ENCODE measurements at places on chromosomes 12 and 14.
A peak's percentile ranks its signal among the peaks of the same experiment; 100 is the strongest.

DNA sequence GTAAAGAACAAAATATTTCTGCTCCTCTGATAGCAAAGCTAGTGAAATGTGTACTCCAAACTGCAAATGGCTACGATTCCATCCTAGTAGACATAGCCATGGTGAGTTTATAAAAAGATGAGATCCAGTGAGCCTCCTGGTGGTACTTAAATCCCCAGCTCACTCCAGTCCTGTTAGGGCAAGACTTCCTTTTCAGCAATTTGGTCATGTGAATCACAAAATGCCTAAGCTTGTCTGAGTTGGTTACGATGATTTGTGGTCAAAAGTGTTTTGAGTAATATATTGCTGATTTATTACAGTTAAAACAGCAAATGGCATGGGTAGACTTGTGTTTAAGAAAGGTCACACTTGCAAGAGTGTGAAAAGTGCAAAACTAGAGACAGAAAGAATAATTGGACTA is 102.7 kb upstream of the NAV3 start:
- DNase-seq = no peak

- DNase-seq = no peak
These were observed 62.8 kb downstream of the OTOGL start for GRCh38 chr12:80162177-80162576.

- no peak for DNase-seq
These were observed 870 bp downstream of the BMAL2 start for GRCh38 chr12:27333403-27334009.

- DNase-seq = no peak
These were observed 20.2 kb downstream of the VRTN start for GRCh38 chr14:74368441-74368840.

- DNase-seq = no peak
These were observed 268.9 kb downstream of the ETNK1 start for GRCh38 chr12:22893878-22894277.

DNA sequence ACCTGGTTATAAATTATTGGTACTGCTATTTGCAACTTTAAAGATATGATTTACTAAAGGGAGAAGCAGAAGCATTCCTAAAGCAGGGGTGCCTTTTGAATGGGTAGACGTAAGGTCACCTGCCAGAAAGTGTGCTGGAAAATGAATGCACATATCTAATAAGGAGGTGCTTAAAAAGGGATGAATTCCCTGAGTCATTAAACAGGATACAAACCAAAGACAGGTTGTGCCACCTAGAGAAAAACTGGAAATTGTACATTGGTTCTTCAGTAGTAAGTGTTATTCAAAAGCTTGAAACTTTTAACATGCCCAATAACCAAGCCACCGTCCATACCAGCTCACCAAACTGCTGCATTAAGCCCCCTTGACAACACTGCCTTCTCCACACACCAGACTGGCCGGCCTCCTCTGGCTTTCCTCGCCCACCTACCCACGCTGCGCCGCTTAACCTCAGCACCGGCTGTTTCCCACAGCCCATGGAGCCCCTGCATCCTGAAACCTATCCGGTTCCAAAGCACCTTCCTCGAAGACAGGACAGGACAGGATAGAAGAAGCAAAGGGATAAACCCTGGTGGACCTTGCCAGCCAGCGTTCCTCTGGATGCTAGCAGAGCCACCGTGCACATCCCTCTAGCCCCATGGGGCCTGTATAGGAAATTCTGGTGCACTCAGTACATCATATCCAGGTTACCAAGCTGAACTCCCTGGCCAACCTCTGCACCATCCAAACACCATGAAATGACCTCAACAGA is 201.5 kb upstream of the CAND1 start:
- no peak for DNase-seq

DNA sequence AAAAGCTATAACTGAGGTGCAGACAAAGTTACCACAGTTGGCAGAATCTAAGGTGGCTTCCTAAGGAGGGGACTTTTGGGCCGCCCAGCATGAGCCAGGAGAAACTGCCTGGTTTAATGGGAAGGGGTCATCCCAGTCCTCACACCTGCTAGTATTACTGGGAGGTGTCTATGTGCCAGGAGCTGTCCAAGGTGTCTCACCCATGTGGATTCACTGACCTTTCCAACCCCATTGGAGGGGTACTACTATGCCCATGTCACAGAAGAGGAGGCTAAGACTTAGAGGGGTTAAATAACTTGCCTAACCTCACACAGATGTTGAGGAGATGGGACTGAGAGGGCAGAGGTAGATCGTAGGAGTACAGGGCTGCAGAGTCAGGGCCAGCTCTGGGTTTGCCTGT is 10.2 kb downstream of the ABCB9 start:
- DNase-seq = no peak

DNA sequence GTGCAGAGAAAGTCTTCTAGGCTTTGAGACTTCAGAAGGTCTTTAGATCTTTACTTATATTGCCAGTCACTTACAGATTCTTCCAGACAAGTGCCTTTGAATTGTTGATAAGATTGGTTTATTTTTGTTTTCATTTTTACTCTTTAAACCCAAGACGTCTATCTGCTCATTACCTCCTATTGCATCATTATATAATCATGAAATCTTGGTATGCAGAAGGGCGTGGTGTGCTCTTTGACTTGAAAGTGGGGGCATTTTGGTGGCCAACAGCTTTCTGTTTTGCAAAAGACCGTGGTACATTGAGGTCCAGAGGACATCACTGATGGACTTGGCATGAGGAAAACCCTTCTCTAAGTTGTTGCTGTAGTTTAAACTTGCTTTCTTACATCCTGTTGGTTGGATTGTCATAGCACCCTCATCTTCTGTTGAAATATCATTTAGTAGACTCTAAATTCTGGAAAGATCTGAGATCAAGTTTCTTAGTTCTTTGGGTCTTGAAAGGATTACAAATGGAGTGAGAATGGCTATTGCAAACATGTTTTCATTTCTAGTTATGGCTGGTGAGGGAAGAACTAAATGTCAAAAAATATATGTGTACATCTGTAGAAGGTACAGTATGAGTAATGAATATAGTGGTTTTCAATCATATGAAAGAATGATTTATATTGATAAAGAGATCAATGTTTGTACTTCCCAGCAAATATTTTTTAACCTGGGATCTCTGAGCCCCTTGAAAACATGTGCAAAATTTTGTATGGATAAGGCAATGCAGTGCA is 441.8 kb downstream of the NRXN3 start:
- no peak for DNase-seq

- peak; percentile 98 for DNase-seq
These were observed at the start of gene RBM19 for GRCh38 chr12:113965951-113966797. Gene RBM19, minus strand, starts transcription at chr12:113966325. Its CDS starts 98 bp downstream, at chr12:113966227.

- DNase-seq = no peak
These were observed 50.7 kb downstream of the IQSEC3 start for GRCh38 chr12:117311-117710.

DNA sequence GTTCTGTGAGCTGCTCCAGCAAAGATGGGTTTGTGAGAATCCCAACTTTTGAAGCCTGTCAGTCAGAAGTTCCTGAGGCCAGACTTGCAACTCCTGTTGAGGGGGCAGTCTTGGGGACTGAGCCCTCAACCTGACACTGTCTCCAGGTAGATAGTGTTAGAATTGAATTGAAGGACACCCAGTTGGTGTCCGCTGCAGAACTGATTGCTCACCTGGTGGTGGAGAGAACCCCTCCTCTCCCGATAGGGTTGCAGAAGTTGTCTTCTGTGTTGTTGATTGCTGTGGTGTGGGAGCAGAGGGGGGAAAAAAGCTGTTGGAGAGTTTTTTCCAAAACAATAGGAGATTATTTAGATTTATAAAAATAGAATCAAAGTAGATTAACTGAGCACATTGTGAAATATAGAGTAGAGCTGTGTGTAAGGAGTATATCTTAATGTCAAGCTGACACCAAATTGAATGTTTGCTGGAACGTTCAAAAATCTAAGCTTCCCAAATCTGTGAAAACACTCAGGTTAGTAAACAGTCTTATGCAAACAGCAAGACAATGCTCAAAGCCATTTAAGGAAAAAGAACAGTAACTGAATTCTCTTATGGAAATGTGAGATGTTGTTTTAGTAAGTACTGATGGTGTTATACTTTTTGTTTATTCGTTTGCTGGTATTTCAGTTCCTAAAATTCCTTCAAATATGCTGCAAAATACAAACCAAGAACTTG is 18.6 kb downstream of the HIF1A start:
- no peak for DNase-seq

GRCh38 chr14:29166507-29166906 is 399.9 kb downstream of the FOXG1 start:
- no peak for DNase-seq

DNA sequence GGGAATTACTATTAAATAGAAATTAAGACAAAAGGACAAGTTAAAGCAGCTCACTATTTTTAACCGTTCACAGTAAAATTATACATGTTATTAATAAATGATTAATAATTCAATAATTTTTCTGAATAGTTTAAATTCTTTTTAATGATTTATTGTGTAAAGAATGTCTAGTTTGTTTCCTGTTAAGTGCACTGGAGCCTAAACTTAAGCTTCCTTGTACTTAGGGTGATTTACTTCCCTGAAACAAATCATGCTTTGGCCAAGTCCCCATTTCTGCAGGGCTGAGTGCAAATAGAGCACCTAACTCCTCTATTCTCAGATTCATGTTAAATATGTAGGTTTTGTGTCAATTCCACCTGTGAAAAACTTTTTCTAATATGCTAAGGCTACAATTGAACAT is 188.9 kb upstream of the PDZRN4 start:
- peak; percentile 22 for DNase-seq

Data from fibroblast of skin of right biceps (primary cell).